GM13976 (cell line): ENCODE measurements at places on chromosomes 3 and 15.

- no peak for DNase-seq
Measured at GRCh38 chr3:142450881-142451280, 3.0 kb upstream of the XRN1 start.

- DNase-seq = no peak
Measured at GRCh38 chr15:80798911-80799310, 19.7 kb downstream of the CEMIP start.

DNA sequence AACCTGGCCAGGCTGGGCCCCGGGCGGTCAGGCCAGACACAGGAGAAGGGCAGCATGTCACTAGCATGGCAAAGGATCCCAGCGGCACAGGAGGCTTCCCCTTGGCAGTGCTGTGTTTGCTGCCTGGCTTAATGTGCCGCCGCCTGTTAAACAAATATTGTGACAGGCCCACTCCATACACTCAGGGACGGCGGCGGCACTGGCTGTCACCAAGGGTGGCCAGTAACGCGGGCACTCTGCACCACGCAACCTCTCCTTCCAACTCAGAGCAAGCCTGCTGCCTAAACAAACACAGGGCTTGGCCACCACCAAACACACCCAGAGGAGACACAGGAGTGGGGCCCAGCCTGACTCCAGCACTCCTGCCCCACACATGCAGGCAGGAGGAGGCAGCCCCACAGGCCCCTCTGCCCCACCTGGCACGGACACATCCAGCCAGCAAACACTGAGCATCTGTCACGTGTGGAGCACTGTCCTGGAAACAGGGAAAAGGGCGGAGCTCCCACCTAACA lies 48.0 kb downstream of the TPRA1 start:
- no peak for DNase-seq

DNA sequence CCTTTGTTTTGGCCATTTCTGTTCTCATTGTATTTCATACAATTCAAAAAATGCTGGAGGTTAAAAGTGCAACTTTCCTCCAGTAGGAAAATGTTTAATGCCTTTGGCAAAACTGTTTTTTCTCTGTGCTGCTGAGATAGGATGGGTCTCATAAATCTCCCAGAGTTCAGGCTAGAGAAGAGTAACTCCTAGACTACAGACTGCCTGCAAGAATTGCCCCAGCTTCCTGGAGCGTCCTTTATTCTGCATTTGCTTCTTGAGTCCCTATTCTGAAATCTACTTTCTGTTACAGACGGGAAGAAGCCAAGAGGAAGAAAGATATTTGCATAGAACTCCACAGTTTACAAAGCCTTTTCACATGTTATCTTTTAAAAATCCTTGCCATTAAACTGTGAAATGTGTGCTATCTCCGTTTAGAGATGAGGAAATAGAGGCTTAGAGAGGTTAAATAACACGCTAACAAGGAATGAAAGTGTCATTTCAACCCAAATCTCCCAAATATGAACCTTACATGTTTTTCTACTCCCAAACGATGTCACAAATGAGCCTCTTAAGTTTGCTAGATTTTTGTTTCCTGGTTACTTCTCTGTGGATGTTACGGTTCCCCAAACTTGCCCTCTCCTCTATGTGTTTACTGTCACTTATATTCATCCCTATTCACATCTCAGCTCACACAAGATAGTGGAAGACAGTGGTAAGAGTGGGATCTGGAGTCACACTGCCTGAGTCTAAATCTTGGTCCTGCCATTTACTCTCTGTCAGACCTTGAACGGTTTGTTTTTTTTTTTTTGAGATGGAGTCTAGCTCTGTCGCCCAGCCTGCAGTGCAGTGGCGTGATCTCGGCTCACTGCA lies 17.4 kb downstream of the NANOGP8 start:
- no peak for DNase-seq

GRCh38 chr15:81113861-81114291 lies 20.2 kb upstream of the CFAP161 start:
- no peak for DNase-seq

GRCh38 chr3:16770021-16770420 lies 114.7 kb upstream of the PLCL2 start:
- no peak for DNase-seq

- no peak for DNase-seq
Measured at GRCh38 chr3:29525254-29525881, 244.5 kb downstream of the RBMS3 start.

- DNase-seq = no peak
Measured at GRCh38 chr3:125115640-125116039, 59.8 kb upstream of the HEG1 start.

DNA sequence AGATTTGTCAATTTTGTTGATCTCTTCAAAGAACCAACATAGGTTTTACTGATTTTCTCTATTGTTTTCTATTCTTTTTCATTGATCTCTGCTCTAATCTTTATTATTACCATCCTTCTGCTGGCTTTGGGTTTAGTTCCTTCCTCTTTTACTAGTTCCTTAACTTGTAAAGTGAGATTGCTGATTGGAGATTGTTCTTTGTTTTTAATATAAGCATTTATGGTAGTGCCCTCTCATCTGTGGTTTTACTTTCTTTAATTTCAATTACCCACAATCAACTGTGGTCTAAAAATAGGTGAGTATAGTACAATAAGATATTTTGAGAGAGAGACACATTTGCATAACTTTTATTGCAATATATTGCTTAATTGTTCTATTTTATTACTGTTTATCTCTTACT lies 13.2 kb upstream of the CLRN1 start:
- no peak for DNase-seq

DNA sequence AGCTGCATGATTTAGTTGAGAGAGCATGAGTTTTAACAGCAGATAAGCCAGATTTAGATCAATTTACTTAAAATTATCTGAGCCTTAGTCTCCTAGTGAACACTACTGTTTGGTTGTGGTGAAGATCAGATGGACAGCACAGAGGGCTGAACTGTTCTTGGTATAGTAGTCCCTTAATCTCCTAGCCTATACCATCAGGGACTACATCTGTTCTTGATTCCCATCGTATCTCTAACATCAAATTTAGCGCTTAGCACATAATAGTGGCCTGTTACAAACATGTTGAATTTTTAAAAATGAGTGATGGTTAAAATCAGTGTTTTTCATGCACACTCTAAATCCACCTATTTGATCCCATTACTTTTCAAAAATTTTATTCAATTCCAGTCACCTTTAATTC lies 507.7 kb downstream of the GRM7 start:
- no peak for DNase-seq

GRCh38 chr15:40243126-40243810 lies 4.4 kb downstream of the PAK6 start:
- DNase-seq = no peak

- DNase-seq = no peak
Measured at GRCh38 chr3:56691165-56692000, 8.3 kb upstream of the TASOR start.

- DNase-seq = no peak
Measured at GRCh38 chr15:41207687-41208448, 22.7 kb downstream of the EXD1 start.

DNA sequence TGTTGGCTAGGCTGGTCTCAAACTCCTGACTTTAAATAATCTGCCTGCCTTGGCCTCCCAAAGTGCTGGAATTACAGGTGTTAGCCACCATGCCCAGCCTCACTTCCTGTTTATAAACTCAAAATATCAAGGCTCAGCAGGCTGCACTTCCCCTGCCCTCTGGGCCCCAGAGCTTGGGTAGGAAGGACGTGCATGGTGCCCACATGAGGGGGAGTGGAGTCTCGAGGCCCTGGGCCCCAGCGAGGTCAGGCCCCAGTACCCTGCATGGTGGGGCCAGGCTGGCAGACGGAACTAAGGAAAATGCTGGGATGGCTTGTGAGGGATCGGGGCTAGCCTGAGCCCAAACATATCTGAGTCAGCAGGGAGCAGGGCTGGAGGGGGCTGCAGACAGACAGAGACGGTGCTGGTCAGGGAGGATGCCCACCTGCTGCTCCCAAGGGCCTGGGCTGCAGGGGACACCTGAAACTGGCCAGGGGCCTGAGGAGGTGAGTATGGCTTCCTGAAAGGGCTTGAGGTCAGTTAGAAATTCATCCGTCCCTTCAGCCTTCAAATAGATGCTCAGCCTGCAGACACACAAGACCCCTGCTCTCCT lies 5.1 kb downstream of the SPTBN5 start:
- no peak for DNase-seq

- DNase-seq = no peak
Measured at GRCh38 chr3:27596921-27597320, 112.7 kb upstream of the SLC4A7 start.

GRCh38 chr3:20323307-20323927 lies 137.4 kb upstream of the SGO1 start:
- DNase-seq = no peak

DNA sequence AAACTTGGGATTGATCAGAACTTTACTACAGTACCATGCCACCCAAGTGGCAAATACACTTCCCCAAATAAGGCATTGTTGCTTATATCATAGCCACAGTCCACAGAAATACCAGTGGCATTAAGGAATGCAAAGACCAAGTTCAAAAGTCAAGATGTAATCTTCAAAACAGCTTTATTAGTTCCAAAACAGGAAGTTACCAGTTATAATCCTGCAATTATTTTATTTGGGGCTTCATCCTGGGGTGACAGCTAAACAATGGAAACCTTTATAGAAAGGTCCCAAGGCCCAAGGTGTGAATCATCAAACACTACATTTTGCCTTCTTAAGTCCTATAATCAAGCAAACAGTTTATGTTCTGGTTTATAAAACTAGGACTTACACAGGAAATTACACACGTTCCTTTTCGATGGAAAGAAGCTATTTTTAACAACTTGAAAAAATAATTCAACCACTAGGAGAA lies 30.3 kb upstream of the RNF7 start:
- DNase-seq = no peak

GRCh38 chr15:85984241-85984640 lies 95.4 kb upstream of the AGBL1 start:
- no peak for DNase-seq

DNA sequence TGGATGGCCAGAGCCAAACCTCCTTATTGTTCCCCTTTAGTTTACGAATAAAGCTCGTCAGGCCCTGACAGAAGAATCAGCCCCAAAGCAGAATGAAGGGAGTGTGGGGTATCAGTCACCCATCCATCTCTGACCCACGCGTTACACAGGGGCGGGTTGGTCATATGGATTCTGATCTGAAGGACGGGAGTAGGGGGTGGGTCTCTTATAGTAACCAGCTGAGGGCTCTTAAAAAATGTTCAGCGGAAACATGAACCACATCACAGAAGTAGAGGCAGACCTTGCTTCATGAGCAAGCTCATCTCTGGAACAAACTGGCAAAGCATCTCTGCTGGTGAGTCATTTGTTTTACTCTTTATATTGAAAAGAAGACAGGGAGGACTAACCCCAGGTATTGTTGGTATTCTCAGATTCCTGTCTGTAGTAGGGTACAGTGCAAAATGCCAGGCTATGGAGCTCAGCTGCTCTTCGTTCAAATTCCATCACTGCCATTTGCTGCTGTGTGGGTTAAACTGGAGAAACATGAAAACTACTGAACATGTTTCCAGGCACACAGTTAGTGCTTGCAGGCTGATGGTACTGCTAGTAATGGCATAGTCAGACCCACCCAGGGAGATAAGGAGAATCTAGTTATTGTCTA lies at the start of gene CXCR6:
Gene CXCR6 (plus strand): TSS at position 258 of the 640 bp plus-strand sequence. CDS start 3,018 bp downstream, outside the sequence.
- no peak for DNase-seq

- no peak for DNase-seq
Measured at GRCh38 chr3:162512488-162512887, 1015.9 kb downstream of the OTOL1 start.

- no peak for DNase-seq
Measured at GRCh38 chr3:126061301-126062032, 22.5 kb downstream of the SLC41A3 start.

GRCh38 chr3:128006061-128007032 lies 45.9 kb upstream of the SEC61A1 start:
- no peak for DNase-seq

DNA sequence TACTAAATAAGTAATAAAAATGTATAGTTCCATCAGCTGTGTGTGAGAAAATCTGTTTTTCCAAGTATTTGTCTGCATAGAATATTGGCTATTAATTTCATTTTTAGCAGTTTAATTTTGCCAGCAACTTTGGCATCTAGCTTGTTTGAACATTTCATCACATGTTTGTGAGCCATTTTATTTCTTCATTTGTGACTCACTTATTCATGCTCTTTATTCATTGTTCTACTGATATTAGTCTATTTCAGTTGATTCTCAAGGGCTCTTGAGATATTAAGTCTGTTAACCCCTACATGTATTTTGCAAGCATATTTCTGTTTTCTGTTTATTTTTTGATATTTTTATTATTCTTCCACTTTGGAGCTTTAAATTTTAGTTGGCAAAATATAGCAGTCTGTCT lies 74.0 kb upstream of the PHLDB2 start:
- no peak for DNase-seq

DNA sequence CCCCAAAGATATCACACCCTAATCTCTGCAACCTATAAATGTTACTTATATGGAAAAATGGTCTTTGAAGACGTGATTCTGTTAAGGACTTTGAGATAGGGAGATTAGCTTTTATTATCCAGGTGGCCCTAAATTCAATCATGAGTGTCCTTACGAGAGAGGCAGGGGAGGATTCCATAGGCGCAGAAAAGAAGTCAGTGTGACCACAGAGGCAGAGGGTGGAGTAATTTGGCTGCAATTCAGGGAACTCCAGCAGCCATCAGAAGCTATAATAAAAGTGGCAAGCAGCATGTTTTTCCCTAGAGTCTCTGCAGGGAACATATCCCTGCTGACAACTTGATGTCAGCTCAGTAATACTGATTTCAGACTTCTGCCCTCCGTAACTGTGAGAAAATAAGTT lies 315.2 kb upstream of the ROBO2 start:
- no peak for DNase-seq

GRCh38 chr3:136703429-136703828 lies 48.7 kb downstream of the STAG1 start:
- no peak for DNase-seq

GRCh38 chr3:177595530-177596188 lies 398.4 kb upstream of the TBL1XR1 start:
- no peak for DNase-seq

DNA sequence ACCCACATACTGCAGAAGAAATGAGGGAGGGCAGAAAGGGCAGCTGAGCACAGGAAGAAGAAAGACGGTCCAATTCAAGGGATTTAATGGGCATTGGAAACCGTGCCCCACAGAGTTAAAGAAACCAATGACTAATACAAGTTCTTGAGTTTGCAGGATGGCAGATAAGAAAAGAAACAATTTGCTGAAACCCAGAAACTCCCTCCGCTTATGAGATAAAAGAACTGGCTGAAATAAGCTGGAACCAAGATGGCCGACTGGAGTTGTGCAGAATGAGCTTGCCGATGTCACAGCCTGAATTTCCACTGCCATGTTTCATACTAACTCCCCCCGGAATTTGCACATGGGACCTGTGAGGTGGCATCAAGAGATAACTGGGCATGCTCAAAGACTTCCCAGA lies 47.1 kb downstream of the SCAP start:
- no peak for DNase-seq

- no peak for DNase-seq
Measured at GRCh38 chr3:176840641-176841286, 356.5 kb downstream of the TBL1XR1 start.

DNA sequence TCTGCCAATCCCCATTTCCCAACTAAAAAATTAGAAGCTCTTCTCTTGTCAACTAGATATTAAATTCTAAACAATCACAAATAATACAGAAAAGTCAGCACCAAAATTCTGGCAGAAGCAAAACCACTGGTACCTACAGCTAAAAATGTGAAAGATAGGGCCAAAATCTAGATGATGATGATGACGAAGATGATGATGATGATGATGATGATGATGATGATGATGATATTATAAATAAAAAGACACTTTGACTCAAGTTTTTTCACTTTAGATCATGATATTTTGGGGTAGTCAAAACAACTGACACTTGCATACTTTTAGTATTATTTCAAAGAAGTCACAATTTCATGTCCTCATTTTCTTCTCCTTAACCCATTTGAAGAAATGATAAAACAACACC lies 470.1 kb upstream of the NR2F2 start:
- no peak for DNase-seq
